Hindlimb muscle (tissue), 1 donor: ENCODE measurements at places on chromosomes 1 and 21. TPM values are rescaled to one million over a fixed set of nuclear protein-coding genes. Genes with fewer than 3 reads are reported as not detected.

DNA sequence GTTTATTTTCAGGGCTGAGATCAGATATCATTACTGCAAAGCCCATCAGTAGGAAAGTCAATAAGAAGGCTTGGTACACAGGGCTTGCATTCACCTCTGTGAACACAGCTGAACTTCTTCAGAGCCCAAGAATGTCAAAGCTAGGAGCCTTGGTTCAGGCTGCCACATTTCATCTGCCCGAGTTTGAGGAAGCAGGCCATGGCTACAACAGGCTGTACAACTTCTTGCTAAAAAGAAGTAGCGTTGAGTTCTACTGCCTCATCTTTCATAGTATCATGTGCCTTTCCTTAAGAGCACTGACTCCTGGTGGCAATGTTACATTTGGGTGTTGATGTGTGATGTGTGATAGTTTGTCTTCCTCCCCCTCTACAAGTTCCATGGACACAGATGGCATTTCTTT is 10.1 kb downstream of the C1orf162 start:
- DNase-seq, result no peak

DNA sequence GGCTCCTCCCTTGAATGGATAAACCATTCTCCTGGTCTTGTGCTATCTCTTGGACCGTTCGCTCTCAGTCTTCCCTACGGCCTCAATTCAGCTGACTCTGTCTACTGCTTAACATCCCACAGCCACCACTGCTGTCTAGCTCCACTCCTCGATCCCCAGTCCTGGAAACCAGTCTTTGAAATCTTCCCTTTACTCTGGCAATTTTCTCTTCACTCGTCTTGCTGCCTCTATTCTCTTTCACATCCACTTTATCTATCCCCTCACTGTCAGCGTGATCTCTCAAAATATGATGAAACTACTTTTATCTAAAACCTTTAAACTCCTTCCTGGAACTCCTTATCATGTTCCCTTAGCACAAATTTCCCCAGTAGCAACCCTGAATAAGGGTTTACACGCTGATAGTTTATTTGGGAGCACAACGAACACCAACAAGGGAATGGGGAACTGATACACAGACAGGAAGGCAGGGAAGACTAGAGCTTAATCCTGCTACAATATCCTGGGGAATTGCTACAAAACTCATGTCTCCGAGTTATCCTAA is 131.6 kb upstream of the SAMSN1 start:
- no peak for DNase-seq

GRCh38 chr1:44521378-44522080 is 116.5 kb downstream of the RNF220 start:
- DNase-seq, result no peak

DNA sequence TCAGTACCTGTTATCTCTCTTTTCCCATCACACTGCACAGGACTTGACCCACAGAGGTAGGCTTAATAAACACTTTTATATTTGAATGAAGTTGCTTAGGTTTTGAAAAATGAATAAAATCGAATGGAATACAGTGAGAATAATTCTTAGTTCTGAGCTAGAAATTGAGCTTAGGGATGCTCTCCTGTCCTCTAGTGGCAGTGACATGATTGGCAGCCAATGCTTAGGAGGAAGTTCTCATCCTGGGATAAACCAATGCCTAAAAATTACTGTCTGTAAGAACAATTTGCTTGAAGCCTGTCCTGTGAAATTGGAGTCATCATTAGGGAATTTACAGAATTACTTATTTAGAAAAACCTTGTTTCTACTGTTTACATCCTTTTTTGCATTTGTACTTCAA is 21.3 kb upstream of the CYP4X1 start:
- no peak for DNase-seq

DNA sequence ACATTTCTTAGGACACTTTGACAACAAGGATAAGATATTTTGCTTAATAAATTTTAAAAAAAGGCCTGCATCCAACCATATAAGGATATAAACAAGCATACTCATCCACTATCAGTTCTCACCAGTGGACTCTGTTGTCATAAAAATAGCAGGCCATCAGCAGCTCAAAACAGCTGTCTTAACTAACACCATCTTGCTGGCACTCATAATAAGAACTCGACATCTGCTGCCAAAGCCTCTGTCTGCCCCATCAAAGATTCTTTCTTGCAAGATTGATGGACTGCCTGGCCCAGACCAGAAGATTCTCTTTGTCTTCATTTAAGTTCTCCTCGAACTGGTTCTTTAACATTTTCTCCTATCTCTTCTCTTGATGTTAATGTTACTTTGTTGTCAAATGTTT is 10.1 kb downstream of the JMJD4 start:
- DNase-seq, result no peak

- no peak for DNase-seq
Measured at GRCh38 chr1:82015444-82015843, 214.7 kb downstream of the ADGRL2 start.

GRCh38 chr1:9618909-9619679 is 30.4 kb downstream of the TMEM201 start:
- DNase-seq, result no peak

- DNase-seq, result no peak
Measured at GRCh38 chr1:233665575-233666270, 51.8 kb downstream of the KCNK1 start.

DNA sequence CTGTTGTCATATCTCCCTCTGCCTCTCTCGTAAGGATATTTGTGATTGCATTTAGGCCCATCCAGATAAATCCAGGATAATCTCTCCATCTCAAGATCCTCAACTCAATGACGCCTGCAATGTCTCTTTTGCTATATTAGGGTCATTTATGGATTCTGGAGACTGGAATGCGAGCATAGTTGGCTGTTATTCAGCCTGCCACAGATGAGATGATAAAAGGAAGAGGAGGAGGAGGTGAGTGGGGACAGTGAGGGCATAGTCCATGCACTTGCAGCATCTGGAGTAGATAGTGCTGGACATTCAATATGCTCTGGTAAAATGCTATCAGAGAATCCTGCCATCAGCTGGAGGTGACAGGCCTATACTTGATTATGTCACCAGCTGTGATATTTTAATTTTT is 131.6 kb upstream of the CACNA1E start:
- no peak for DNase-seq

GRCh38 chr1:88284666-88285366 is 399.3 kb upstream of the PKN2 start:
- no peak for DNase-seq

DNA sequence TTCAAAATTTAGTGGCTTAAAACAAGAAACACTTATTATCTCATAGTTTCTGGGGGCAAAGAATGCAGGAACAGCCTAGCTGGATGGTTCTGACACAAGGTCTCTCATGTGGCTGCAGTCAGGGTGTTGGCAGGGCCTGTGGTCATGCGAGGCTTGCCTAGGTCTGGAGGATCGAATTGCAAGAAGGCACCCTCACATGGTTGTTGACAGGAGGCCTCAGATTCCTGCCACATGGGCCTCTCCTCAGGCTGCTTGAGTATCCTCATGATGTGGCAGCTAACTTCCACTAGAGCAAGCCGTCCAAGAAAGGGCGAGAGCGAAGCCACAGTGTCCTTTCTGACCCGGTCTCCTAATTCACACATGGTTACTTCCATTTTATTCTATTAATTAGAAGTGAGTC is 6.2 kb upstream of the NRIP1 start:
- no peak for DNase-seq

DNA sequence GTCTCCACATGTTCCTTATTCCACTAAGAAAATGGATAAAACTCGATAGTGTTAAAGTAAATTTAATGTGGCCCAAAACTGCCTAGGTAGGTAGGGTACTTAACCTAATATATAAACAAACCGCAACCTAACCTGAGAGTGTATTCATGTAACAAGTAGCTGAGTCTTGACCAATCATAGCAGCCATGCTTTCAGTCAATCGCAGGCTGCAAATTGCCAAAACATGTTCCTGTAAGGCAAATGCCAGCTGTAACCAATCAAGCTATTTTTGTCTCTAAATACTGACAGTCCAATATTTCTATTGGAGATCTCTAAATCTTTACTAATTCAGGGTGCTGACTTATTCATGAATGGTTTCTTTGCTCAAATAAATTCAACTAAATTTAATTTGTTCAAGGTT is 3.1 kb upstream of the HMGCS2 start:
- DNase-seq, result no peak

- DNase-seq, result peak; percentile 78
Measured at GRCh38 chr1:156663178-156663577, 14.0 kb downstream of the NES start.

DNA sequence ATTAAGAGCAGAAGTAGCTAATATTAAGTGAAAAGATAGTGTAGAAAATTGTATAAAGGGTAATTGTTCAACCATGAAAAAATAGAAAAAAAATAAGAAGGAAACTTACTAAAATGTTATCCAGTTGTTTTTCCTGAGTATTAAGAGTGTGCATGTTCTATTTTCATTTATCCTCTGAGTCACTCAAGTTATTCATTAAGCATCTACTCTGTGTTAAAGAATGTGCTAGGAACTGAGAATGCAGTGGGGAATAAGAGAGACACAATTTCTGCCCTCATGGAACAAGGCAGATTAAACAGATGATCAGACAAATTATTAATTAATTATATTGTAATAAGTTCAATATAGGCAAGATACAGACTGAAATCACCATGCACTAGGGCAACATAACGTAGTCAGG is 10.8 kb upstream of the PIGK start:
- DNase-seq, result no peak

DNA sequence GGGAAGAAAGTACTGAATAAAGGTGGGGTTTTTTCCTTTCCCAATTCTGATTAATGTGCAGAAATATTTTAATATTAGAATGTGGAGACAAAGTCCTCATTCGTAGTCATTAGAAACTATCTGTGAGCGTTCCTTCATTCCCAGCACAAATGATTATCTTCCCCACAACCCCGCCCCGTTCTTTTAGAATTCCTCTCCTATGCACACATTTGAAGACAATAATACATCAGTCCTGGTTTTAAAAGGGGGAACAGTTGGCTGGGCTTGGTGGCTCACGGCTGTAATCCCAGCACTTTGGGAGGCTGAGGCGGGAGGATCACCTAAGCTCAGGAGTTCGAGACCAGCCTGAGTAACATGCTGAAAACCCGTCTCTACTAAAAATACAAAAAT is 876 bp downstream of the ALDH9A1 start:
- no peak for DNase-seq

DNA sequence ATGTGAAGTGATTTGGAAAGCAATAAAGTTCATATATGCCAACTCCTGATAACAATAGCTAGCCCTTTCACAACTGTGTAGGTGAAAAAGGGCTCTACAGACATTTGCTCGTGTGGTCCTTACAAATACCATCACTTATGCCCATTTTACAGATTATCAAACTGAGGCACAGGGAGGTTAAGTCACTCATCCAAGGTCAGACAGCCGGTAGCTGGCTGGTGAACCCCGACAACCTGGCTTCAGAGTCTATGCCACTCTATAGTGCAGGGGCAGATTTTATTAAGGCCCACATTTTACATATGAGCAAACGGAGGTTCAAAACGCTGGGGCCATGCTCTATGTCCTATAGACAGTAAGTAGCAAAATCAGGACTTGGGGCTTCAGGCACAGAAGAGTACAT is 280.5 kb downstream of the RRAGC start:
- no peak for DNase-seq

DNA sequence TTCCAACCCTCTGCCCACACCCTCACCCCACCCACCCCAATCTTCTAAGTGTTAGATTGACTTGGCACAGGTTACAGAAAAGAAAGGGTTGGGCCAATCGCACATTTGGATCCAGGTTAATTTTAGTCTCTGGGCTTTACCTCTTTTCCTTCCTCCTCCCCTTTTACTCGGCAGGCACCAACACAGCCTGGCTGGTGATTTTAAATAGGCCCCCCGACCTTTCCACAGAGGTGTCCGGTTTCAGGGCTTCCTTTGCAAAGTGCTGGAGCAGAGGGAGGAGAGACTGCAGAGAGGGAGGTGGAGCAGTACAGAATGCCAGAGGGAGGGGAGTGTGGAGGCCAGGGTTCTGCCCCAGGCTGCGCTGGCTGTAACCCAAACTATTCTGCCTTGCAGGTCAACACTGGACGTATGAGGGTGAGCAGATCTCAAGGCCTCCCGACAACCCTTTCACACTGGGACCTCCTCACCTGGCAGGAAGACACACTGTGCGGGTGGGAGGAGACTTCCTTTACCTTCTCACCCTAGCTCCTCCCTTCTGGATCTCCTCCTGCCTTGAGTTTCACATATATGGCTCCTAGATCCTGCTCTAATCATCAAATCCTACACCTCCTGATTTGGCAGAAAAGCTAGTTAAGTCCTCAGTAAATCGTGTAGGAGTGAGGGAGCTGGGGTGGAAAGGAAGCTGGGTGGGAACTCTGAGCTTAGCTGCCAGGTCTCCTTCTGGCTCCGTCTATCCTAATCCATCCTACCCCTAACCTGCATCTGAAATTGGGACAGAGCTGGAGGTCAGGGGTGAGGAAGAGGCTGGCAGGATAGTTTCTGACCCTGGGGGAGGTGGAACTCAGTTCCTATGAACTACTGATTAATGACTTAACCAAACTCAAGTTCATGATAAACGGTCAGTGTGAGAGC is 2.4 kb downstream of the CA14 start:
- no peak for DNase-seq

DLGAP3 gene
- polyA plus RNA-seq, result 0.45 TPM

MARK1 gene
- polyA plus RNA-seq, result 12.0 TPM

ANGPTL3 gene
- polyA plus RNA-seq, result 0.18 TPM

DFFB gene
- polyA plus RNA-seq, result 5.7 TPM
